ENCODE measurements at places on chromosomes 6 and 20. TPM values are rescaled to one million over a fixed set of nuclear protein-coding genes. Genes with fewer than 3 reads are reported as not detected.

Gene KHDC1L
- total RNA-seq, result not detected

Gene MUC21
- not detected for total RNA-seq

DNA sequence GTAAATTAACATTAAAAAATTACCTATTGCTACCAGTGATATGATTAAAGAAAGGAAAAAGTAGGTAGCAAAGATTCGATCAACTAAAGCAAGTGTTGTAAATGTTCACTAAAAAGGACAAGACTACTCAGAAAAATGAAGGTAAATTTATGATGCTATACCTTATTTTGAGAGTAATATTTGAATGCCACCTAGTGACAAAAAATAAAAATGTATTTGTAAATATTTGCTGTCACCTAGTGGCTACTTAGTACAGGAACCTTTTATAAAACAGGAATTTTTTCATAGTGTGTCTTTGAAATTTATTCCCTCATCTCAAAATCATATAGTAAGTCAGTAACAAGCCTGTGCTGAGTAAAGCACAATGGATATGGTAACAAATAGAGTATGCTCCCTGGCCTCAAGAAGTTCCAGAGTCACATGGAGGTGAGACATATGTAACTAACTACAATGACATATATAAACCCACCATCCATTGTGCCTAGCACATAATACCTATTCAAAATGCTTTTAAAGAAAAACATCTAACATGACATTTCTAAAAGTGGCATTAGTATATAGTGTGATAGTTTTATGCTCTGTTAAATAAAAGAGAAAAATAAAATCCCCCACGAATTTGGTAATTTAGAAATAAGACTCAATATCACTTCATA is 193.1 kb upstream of the SIM1 start:
- H3K27ac ChIP-seq, result no peak overlapping the region
- H3K36me3 ChIP-seq, result peaks cover 6% of the 10 kb centered on the region
- no peaks in the 10 kb centered on the region for H3K4me1 ChIP-seq
- H3K27me3 ChIP-seq, result no peaks in the 10 kb centered on the region

Gene C20orf144
- total RNA-seq, result not detected

DNA sequence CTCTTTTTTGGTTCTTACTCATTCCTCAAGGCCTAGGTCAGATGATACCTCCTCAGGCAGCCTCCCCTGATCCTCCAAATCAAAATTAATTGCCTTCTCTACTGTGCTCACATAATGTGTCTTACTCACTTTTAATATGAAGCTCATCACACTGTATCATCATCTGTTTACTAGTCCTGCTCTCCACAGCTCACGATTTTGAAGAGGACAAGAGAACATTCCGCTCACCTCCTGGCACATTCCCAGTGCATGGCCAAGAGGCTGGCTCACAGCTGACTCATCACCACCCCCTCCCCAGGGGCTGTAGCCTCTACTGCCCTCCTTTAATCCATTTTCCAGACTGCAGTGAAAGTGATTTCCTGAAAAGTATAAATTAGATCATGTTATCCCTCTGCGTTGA is 133.1 kb downstream of the ALDH8A1 start:
- no peak for DNase-seq
- no peaks in the 10 kb centered on the region for H3K27me3 ChIP-seq
- no peaks in the 10 kb centered on the region for H3K4me1 ChIP-seq
- no peak overlapping the region for H3K4me3 ChIP-seq
- no peak overlapping the region for H3K27ac ChIP-seq

- H3K4me1 ChIP-seq, result peaks cover 21% of the 10 kb centered on the region
- no peaks in the 10 kb centered on the region for H3K36me3 ChIP-seq
- no peaks in the 10 kb centered on the region for H3K27me3 ChIP-seq
- DNase-seq, result no peak
- H3K27ac ChIP-seq, result no peak overlapping the region
- no peak overlapping the region for H3K4me3 ChIP-seq
Observed at GRCh38 chr6:42426191-42426590, 25.5 kb downstream of the TRERF1 start.

Gene MICB
- total RNA-seq, result 1.1 TPM

Gene LAMA5
- total RNA-seq, result 70.9 TPM

Gene TBXT
- total RNA-seq, result not detected

Gene TFAP2D
- not detected for total RNA-seq

DNA sequence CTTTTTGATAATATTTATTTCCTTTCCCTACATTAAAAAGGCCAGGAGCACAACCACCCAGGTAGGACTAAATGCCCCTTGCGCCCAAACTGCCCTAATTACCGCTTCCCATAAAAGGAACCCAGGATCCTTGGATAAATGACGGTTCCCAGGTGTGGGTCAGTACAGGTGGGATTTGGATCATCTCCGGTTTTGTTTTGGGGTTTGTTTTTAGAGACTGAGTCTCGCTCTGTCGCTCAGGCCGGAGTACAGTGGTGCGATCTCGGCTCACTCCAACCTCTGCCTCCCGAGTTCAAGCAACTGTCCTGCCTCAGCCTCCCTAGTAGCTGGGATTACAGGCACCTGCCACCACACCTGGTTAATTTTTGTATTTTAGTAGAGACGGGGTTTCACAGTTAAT is 28.4 kb downstream of the ZNF217 start:
- peaks cover 2% of the 10 kb centered on the region for H3K4me1 ChIP-seq
- no peak overlapping the region for H3K27ac ChIP-seq
- H3K27me3 ChIP-seq, result no peaks in the 10 kb centered on the region
- H3K4me3 ChIP-seq, result no peak overlapping the region
- DNase-seq, result no peak
- H3K36me3 ChIP-seq, result peaks cover 55% of the 10 kb centered on the region

DNA sequence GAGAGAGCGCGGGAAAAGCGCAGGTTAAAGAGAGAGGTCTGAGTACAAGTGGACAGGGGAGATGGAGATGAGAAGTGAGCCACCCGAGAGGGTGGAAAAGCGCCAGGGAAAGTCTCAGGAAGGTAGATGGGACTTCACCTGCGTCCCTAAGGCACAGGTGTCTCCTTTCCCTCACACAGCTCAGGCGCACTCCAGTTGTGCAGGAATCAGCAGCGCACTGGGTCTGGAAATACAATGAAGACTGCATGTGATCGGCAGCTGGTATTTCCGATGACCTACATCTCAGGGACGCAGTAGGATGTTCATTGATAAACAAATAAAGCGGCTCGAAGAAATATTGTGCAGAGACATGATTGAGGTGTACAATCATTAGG is 432 bp upstream of the KHDRBS2 start:
- H3K36me3 ChIP-seq, result no peaks in the 10 kb centered on the region
- no peak overlapping the region for H3K27ac ChIP-seq
- DNase-seq, result no peak
- H3K27me3 ChIP-seq, result peaks cover 45% of the 10 kb centered on the region
- peak overlapping the region; percentile 56 for H3K4me3 ChIP-seq

Gene MLN
- total RNA-seq, result not detected

- no peak overlapping the region for H3K27ac ChIP-seq
- DNase-seq, result no peak
- no peaks in the 10 kb centered on the region for H3K4me1 ChIP-seq
- no peaks in the 10 kb centered on the region for H3K36me3 ChIP-seq
Observed at GRCh38 chr6:140027219-140027618, 652.8 kb upstream of the CITED2 start.

- no peak for DNase-seq
- peaks cover 73% of the 10 kb centered on the region for H3K36me3 ChIP-seq
- H3K4me3 ChIP-seq, result no peak overlapping the region
- peaks cover 27% of the 10 kb centered on the region for H3K4me1 ChIP-seq
- no peaks in the 10 kb centered on the region for H3K27me3 ChIP-seq
Observed at GRCh38 chr6:41098366-41098765, 25.6 kb downstream of the NFYA start.

Gene PI16
- total RNA-seq, result 25.9 TPM

DNA sequence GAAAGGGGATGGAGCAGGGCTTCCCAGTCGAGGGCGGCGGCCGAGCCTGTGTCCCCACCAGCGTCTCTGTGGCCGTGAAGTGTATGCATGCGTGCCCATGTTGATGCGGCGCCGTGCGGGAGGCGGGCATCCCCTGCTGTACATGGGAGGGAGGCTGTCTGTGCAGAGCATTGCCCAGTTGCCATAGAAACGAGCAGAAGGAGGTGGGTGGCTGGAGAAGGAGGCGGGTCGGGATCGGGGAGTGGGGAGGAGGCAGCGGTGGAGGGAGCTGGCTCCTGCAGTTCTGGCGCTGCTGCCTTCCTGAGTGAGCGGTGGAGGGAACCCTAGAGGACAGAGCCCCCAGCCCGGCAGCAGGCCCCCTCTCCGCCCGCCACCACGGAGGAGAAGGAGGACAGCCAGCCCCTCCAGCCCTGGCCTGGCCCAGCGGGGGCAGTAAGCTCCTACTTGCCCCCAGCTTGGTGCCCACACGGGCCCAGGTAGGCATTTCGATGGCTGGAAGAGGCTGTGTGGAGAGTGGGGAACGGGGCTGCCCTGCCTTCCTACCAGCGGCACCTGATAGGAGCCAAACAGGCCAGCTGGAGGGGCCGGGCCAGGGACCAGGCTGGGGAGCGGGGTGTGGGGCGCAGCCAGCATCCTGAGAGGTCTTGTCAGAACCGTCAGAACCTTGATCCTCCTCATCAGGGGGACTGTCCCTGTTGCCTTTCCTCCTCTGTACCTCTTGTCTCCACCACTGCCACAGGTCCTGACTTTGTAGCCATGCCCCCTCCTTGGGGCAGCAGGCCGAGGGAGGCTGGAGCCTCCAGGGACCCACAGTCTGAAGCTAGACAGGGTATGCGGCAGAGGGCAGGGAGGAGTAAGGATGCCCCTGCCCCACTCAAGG is 41.3 kb downstream of the SPDEF start:
- peaks cover 63% of the 10 kb centered on the region for H3K27me3 ChIP-seq
- no peaks in the 10 kb centered on the region for H3K4me1 ChIP-seq
- no peak overlapping the region for H3K4me3 ChIP-seq
- H3K27ac ChIP-seq, result no peak overlapping the region
- H3K36me3 ChIP-seq, result no peaks in the 10 kb centered on the region

- DNase-seq, result peak; percentile 41
- H3K4me3 ChIP-seq, result peak overlapping the region; percentile 89
- peaks cover 7% of the 10 kb centered on the region for H3K36me3 ChIP-seq
- H3K27ac ChIP-seq, result peak overlapping the region; percentile 92
- H3K4me1 ChIP-seq, result peaks cover 57% of the 10 kb centered on the region
Observed at GRCh38 chr20:58389324-58389967, 417 bp downstream of the VAPB start.

Gene CBLN4
- not detected for total RNA-seq

GRCh38 chr20:62824476-62825332 is 7.9 kb downstream of the COL9A3 start:
- H3K4me3 ChIP-seq, result peak overlapping the region; percentile 40
- no peak for DNase-seq
- peaks cover 15% of the 10 kb centered on the region for H3K4me1 ChIP-seq

GRCh38 chr6:35876902-35877301 is 44.0 kb downstream of the SRPK1 start:
- no peak for DNase-seq
- peaks cover 31% of the 10 kb centered on the region for H3K36me3 ChIP-seq
- H3K4me3 ChIP-seq, result no peak overlapping the region

- no peak overlapping the region for H3K27ac ChIP-seq
- H3K4me1 ChIP-seq, result no peaks in the 10 kb centered on the region
Observed at GRCh38 chr6:130115036-130115435, 96.7 kb downstream of the L3MBTL3 start.

GRCh38 chr6:2378891-2379652 is 133.7 kb upstream of the GMDS start:
- H3K4me1 ChIP-seq, result peaks cover 5% of the 10 kb centered on the region
- no peak overlapping the region for H3K27ac ChIP-seq
- DNase-seq, result no peak
- H3K36me3 ChIP-seq, result no peaks in the 10 kb centered on the region

Gene ANGPT4
- 0.05 TPM for total RNA-seq

DNA sequence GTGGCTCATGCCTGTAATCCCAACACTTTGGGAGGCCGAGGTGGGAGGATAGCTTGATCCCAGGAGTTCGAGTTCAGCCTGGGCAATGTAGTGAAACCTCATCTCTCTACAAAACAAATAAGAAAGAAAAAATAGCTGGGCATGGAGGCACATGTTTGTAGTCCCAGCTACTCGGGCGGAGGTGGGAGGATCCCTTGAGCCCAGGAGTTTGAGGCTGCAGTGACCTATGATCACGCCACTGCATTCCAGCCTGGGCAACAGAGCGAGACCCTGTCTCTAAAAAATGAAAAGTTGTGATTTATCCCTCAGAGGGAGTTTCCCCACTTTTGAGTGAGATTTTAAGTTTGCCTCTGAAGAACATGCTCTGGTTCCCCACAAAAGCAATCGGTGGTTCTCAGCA is 17.4 kb upstream of the BMP7 start:
- H3K4me3 ChIP-seq, result no peak overlapping the region
- peaks cover 4% of the 10 kb centered on the region for H3K4me1 ChIP-seq
- H3K36me3 ChIP-seq, result no peaks in the 10 kb centered on the region
- DNase-seq, result no peak
- H3K27ac ChIP-seq, result no peak overlapping the region

GRCh38 chr20:31669876-31670275 is 32.2 kb downstream of the COX4I2 start:
- H3K27ac ChIP-seq, result peak overlapping the region; percentile 95
- peaks cover 100% of the 10 kb centered on the region for H3K4me1 ChIP-seq
- DNase-seq, result no peak
- peak overlapping the region; percentile 33 for H3K4me3 ChIP-seq
- no peaks in the 10 kb centered on the region for H3K27me3 ChIP-seq

Gene CEP162
- total RNA-seq, result 4.0 TPM

GRCh38 chr6:43170417-43170930 is 595 bp upstream of the SRF start:
- peaks cover 5% of the 10 kb centered on the region for H3K36me3 ChIP-seq
- peak; percentile 79 for DNase-seq
- H3K27me3 ChIP-seq, result no peaks in the 10 kb centered on the region
- peak overlapping the region; percentile 95 for H3K27ac ChIP-seq
- H3K4me3 ChIP-seq, result peak overlapping the region; percentile 93

- peaks cover 14% of the 10 kb centered on the region for H3K27me3 ChIP-seq
- no peaks in the 10 kb centered on the region for H3K36me3 ChIP-seq
- no peak overlapping the region for H3K4me3 ChIP-seq
- DNase-seq, result no peak
- H3K27ac ChIP-seq, result no peak overlapping the region
- H3K4me1 ChIP-seq, result peaks cover 4% of the 10 kb centered on the region
Observed at GRCh38 chr20:40958598-40958997, 70.0 kb upstream of the TOP1 start.

Gene PRICKLE4
- 0.88 TPM for total RNA-seq

Gene MYL9
- total RNA-seq, result 1,345 TPM
